SW 1271 (cell line): ENCODE measurements at places on chromosomes 2 and 18.

DNA sequence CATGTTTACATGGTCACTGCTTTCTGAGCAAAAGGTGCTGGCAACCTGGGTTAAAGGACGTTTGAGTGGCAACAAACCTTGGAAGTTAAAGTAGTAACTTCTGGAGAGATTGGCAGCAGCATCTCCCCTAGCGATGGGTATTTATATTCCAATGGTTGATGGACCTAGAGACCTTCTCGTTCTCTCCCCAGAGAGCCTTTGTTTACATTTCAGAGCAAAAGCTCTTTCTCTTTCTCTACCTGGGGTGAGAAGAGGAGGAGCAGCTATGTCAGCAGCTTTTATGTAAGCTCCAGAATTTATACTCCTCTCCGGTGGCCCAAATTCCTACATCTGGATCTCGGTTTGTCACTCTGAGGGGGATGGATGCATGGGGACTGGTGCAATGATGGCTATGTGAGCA lies 213.7 kb upstream of the ARL4C start:
- no peak for DNase-seq

DNA sequence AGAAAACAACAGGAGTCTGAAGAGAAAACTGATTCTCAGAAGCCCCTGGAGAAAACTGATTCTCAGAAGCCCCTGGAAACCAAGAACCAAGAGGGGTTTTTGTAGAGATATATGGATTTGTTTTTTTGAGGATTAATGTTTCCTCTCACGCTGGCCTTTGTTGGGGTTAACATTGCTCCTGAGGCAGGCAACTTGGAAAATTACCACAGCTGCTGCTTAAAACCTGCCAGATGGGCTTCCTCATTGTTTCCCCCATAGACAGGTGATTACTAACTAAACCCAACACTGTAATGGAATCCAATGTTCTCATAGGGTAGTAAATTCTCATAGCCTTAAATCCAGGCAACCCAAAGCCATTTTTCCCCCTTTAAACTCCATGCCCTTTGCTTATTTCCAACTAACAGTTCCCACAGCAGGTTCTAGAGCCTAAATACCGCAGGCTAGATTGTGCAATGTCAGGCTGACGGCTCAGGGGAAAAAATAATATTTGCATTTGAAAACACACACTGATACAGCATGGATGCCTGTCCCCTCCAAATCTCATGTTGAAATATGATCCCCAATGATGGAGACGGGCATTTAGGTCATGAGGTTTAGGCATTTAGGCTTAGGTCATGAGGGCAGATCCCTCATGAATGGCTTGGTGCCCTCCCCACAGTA lies 272.3 kb upstream of the PKDCC start:
- no peak for DNase-seq

DNA sequence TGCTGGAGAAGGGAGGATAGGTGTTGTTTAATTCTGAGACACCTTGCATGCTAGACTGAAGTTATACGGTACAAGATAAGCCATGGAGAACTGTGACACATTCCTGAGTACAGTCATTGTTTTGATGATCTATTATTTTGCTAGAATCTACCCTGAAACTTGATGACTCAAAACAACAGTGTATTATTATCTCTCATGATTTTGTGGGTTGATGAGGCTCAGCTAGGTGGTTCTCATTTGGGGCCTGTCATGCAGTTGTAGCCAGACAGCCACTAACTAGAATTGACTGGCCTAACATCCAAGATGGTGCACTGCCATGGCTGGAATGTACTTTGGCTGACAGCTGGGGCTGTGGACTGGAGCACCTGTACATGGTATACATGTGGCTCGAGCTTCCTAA lies 5.4 kb upstream of the IL1R1 start:
- no peak for DNase-seq

DNA sequence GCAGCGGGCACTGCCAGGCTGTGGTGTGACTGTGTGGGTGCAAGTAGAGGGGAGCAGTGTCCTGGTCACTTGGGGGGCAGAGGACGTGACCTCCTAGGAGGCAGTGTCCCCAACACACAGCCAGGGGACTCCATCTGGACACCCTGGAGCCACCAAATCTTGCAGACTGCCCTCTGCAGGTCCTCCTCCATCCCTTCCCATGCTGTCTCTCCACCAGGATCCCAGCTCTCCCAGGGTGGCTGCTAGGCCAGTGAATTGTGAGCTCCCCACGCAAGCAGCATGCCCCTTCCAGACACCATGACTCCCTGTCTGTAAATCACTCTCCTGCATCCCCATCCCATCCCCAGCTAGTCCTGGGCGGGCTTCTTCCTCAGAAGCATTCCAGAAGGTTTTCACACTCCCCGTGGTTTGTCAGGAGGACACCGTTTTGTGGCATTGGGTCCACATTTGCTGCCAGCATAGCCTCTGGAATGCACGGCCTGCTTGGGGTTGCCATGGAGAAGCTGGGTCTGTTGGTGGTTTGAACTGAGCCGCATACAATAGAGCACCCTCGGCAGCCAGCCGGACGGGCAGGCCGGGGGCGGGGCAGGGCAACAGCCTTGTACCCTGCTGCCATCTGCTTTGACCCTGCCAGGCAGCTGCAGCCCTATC lies 210.7 kb downstream of the KLHL29 start:
- DNase-seq: no peak

DNA sequence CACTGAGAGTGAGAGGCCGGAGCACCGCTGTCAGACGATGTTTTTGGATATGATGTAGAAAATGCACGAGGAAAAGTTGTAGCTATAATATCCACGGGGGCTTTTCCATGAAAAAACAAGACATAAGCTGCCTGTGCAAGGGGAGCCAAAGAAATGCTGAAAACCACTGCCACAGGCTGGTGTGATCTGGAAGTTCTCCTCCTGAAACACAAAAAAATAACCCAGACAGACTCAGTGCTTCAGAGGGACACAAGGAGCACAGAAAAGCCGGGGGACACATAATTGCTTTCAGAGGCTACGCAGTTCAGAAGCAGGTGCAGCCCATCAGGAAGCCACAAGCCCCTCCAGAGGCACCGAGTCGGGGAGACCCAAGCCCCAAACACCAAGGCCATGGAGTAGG lies 98.2 kb downstream of the ZNF516 start:
- no peak for DNase-seq

- DNase-seq: no peak
Measured at GRCh38 chr2:120726245-120726644, 9.4 kb upstream of the GLI2 start.

DNA sequence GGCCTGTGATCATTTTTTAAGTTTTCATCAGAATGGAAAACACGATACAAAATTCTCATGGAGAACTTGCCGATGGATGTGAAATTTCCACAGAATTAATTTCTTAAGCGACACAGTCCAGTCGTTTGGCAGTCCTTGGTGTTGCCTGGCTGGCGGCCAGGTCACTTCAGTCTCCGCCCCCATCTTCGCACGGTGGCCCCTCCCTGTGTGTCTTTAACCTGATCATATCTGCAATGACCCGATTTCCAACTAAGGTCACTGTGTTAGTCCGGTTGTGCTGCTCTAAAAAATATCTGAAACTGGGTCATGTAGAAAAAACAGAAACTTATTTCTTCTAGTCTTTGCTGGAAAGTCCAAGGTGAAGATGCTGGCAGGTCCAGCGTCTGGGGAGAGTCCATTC lies 44.5 kb upstream of the COPS8 start:
- DNase-seq: no peak

GRCh38 chr18:58097907-58098166 lies 53.8 kb downstream of the NEDD4L start:
- DNase-seq: no peak

DNA sequence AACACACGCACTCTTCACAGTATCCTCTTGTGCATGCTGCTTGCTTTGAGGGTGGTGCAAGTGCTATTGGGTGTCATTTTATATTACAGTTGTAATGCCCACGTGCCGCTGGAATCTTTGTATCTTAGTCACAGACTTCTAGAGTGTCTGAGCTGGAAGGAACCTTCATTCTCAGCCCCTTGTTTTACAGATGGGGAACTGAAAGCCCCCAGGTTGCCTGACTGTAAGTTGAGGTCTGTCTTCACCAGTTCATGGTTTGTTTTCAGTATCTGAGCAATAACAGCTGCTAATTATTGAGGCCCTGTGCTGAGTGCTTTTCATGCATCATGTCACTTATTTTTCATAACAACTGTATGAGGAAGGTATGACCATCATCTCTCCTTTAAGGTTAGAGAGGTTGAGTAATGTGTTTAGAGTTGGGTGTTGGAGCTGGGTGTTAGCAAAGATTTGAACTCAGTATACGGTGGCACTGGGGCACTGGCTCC lies 77.0 kb downstream of the PRKCE start:
- DNase-seq: no peak

DNA sequence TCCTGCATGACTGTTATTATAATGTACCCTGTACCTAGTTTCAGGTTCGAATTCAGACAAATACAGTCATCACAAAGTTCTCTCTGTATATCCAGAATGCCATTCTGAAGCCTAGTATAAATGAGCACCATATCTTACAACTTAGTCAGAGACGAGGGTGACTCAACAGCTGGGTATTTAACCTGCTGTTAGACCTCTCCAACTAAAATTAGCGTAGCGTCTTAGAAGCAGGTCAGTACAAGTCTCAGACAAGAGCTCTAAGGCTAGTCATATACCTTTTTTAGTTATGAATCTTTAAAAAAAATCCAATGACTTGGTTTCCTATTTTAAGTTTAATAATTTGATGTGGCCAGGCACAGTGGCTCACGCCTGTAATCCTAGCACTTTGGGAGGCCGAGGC lies 74.1 kb downstream of the CABYR start:
- DNase-seq: peak; percentile 95
